ENCODE measurements at places on chromosomes 6 and 20. TPM values are rescaled to one million over a fixed set of nuclear protein-coding genes. Genes with fewer than 3 reads are reported as not detected.

DNA sequence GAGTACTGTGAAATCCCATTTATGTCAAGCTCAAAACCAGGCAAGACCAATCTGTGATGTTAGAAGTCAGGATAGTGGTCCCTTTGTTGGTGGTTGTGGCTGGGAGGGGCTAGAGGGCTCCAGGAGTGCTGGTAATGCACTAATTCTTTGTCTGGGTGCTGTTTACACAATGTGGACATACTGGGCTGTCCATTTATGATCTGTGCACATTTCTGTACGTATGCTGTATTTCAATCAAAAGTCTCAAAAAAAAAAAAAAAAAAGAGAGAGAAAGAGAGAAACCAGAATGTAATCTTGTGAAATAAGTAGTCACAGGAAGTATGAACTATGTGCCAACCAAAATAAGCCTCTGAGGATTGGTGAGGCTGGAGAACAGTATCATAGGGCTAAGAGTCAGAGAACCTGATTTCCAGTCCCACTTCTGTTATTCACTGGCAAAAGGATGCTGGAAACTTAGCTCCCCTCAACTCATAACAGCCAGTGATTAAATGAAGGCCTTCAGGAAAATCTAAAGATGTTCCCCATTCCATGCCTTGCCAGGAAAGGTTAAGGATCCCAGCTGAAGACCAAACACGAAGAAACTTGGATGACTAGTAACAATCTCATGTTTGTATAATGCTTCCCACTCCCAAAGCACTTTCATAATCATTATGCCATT, 19.6 kb upstream of the TRAM2 start:
- DNase-seq: no peak

TCF21 gene
- polyA plus RNA-seq: 0.04 TPM

DNA sequence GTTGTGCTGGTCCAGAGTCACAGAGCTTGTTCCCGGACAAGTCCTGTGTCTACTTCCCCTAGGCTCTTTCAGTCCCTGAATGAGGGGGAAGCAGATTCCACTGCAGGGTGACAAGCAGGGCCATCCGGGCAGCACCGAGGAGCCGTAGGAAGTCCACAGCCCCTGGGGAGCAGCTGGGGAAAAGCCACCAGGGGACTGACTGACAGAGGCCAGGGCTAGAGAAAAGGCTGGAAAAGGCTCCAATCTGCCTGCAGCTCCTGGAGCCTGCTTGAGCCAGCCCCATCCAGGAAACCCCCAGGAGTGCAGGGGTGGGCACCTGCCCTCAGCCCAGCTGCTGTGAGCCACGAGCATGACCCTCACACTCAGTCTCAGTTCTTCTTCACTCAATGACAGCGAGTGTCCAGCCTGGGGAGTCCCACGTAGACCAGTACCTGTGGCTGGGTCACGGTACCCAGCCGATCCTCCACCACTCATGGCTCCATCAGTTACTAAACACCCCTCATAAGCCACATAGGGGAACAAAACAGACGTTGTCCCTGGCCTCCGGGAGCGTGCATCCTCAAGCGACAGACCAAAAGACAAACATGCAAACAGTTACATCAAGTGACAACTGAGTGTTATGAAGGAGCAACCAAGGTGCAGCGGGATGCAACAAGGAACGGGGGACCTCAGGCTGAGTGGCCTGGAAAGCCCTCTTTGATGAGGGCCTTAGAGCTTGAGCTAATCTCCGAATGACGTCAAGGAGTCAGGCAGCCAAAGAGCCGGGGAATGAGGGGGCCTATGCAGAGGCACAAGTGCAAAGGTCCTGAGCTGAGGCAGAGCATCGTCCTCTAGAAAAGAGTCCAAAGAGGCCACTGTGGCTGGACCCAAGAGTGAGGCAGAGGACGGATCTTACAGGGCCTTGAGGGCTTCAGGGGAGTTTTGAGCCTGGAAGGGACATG, 24.8 kb upstream of the VSTM2L start:
- no peak for DNase-seq

DNA sequence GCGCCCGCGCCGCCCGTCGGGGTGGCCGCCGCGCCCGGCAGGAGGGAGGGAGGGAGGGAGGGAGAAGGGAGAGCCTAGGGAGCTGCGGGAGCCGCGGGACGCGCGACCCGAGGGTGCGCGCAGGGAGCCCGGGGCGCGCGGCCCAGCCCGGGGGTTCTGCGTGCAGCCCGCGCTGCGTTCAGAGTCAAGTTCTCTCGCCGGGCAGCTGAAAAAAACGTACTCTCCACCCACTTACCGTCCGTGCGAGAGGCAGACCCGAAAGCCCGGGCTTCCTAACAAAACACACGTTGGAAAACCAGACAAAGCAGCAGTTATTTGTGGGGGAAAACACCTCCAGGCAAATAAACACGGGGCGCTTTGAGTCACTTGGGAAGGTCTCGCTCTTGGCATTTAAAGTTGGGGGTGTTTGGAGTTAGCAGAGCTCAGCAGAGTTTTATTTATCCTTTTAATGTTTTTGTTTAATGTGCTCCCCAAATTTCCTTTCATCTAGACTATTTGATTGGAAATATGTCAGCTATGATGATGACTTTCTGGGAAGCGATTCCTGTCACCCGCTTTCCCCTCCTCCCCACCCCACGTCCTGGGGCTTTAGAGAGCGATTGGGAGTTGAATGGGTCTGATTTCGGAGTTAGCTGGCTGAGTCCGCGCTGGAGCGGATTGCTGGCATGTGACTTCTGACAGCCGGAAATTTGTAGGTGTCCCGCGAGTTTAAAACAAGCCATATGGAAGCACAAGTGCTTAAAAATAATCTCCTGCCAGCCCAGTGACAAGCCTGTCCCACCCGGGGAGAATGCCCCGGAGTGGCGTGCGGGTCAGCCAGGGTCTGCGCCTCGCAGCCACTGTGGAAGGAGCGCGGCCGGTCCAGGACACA, 1.1 kb downstream of the ESR1 start:
- DNase-seq: no peak

GRCh38 chr6:170030821-170031471, 259.9 kb downstream of the DLL1 start:
- no peak for DNase-seq

- no peak for DNase-seq
Measured at GRCh38 chr6:123215211-123215610, 219.2 kb downstream of the CLVS2 start.

- no peak for DNase-seq
Measured at GRCh38 chr20:21725892-21726291, 20.4 kb downstream of the PAX1 start.

DNA sequence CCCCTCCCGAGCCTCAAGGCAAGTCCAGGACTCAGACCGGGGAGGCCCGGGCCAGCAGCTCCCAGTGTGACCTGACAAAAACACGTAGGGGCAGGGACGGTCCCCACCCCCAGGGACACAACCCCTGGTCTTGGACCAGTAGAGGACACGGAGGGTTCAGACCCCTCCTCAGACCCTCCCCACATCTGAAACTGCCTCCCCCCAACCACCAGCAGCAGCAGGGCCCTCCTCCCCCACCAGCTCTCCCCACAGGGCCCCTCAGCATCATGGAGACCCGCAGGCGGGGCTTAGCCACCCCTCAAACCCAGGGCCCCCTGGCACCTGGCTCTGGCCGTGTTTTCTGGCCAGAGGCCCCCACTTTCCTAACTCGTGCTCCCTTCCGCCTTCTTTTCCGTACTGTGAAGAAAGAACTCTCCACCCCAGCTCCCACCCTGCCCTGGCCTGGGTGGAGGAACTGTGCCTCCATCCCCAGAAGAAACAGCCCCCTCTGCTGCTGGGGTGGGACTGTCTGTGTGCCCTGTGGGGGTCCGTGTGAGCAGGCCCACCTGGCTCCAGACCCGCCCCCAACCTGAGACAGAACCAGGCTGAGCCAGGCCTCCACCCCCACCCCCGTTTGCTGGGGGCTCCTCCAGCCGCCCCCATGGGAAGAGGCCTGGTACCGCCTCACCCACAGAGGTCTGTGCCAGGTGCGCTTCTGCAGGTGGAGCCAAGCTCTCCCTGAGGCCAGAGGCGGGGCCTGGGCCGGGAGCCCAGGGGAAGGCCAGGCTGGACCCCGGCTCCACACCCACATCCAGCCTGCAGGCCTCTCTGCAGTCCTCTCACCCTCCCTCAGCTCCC, 39.0 kb upstream of the MDFI start:
- DNase-seq: no peak

DNA sequence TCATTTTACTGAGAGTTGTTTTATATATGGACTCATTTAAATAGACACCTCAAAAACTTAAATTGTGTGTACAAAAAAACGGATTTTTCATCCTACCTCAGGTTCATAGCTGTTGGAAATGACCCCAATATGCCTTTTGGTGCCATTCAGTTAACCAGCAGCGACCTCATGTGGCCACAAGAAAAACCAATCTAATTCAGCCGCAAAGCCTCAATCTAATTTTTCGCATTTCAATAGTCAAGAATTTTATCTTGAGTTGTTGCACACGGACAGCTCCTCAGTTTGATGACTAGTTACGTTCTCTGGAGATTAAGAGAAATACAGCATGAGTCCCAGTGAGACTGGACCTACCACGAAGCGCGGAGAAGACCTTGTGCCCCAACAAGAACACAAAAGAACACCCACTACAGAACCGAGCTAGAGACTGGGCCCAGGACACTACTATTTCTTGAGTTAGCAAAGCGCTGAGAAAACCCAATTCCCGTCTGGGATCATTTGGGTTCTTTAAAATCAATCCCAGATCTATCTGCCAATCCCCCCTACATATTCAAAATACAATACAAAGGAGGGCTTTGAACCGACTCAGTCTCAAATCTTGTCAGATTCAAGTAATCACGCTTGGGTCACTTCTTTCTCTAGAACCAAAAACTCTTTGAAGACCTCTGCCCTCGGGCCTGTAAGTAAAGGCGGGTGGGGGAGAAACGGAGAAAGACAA, 1.1 kb downstream of the TCP11 start:
- DNase-seq: peak; percentile 74

DNA sequence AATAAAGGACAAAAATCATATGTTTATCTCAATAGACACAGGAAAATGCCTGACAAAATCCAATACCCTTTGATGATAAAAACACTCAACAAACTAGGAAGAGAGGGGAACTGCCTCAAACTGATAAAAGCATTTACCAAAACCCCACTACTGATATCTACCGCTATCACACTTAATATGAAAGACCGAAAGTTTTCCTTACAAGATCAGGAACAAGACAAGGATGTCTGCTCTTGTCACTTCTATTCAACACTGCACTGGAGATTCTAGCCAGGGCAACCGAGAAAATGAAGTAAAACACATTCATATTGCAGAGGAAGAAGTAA, 25.1 kb downstream of the GZF1 start:
- DNase-seq: no peak

GRCh38 chr6:149060300-149060984, 257.1 kb upstream of the TAB2 start:
- DNase-seq: no peak

DNA sequence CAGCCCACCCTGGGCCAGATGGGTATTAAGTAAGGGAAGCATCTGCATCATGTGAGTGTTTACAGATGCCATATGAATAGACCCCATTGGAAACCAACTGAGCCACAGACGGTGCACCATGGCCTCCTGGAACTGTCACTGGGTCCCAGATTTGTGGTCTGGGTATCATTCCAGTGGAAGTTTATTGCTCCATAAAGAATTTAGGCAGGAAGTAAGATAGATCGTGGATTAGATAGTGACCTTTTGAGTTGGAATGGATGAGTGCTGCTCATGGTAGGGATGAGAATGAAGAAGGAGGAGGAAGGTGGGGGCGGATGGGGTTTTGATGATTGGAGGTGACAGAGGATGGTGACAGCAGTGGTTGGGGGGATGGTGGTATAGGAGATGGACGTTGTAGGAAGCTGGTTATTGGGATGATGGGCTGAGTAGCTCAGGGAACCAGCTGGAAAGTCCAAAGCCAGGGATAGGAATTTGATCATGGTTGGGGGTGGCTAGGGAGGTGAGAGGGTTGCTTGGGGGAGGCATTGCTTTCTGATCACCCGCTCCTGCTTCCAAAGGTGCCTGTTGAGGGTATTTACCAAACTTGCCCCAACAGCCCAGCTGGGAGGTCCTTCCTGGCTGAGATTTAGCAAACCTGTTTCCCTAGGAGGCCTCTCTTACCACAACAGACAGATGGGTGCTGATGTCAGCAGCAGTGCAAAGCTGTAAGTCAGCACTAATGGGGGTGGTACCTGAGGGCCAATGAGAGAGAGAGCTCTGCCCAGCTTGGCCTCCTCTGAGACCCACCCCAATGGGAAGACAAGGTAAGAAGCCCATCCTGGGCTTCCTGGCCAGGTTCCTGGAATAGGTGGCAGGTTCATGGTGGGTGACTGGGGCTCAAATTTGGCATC, 78.0 kb downstream of the VEGFA start:
- no peak for DNase-seq

PPARD gene
- polyA plus RNA-seq: 26.7 TPM

GRCh38 chr6:112331306-112331705, 15.8 kb upstream of the RFPL4B start:
- DNase-seq: no peak

GRCh38 chr20:1160991-1161390, 23.8 kb downstream of the TMEM74B start:
- DNase-seq: no peak

GRCh38 chr6:20414711-20415110, 13.0 kb downstream of the E2F3 start:
- DNase-seq: no peak

DNA sequence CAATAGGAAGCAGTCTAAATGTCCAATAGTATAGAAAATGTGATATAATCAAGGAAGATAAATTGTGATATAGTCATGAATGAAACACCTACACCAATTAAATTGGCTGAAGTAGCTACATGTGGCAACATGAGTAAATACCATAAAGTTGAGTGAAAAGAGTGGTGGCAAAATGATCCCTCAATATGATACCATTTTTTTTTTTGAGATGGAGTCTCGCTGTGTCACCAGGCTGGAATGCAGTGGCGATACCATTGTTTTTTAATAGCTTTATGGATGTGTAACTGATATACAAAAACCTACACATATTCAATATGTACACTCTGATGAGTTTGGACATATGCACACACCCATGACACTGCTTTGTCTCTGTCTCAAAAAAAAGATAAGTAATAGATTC, 20.9 kb upstream of the ILRUN start:
- DNase-seq: no peak

KCNK16 gene
- polyA plus RNA-seq: not detected

ZNF343 gene
- 8.4 TPM for polyA plus RNA-seq

GRCh38 chr20:62777528-62777830, 18.8 kb upstream of the MRGBP start:
- no peak for DNase-seq

GSTA2 gene
- polyA plus RNA-seq: not detected

DNA sequence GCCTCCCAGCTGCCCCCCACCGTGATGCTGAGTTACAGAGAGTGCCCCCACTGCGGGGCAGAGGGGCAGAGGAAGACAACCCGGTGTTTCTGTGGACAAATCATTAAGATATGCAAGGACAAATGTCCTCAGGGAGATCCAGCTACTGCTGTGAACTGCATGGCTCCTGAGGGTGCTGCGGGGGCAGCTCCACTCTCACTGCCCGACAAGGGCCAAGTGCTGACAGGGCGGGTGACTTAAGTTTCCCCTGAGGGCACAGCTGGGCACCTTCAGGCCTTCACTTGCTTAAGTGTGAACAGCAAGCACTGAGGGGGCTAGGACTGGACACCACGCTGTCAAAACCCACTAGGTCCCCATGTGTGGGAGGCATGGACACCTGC, 26.2 kb upstream of the TCFL5 start:
- no peak for DNase-seq

WFDC5 gene
- not detected for polyA plus RNA-seq

PPP1R14C gene
- polyA plus RNA-seq: 37.9 TPM

PSORS1C2 gene
- polyA plus RNA-seq: not detected
